ENCODE measurements at places on chromosomes 3 and 15.

DNA sequence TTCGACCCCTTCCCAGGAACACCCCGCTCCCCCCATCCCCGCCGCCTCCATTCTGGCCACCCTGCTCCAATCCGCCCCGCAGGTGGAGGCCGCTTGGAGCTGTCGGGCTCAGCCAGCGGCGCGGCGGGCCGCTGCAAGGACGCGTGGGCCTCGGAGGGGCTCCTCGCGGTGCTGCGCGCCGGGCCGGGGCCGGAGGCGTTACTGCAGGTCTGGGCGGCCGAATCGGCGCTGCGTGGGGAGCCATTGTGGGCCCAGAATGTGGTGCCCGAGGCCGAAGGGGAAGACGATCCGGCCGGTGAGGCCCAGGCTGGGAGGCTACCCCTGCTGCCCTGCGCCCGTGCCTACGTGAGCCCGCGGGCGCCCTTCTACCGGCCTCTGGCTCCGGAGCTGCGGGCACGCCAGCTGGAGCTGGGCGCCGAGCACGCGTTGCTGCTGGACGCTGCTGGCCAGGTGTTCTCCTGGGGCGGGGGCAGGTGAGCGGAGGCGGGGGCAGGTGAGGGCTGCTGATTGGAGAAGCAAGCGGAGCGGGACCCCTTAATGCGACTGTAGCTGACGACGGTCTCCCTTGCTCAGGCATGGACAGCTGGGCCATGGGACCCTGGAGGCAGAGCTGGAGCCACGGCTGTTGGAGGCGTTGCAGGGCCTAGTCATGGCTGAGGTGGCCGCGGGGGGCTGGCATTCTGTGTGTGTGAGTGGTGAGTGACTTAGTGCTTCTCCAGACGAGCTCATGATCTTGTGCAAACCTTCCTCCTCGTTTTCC lies 2.5 kb downstream of the RCCD1 start:
- DNase-seq, result no peak

GRCh38 chr3:176839901-176840300 lies 357.4 kb downstream of the TBL1XR1 start:
- no peak for DNase-seq

GRCh38 chr15:27457766-27458165 lies 486.8 kb downstream of the GABRG3 start:
- DNase-seq, result no peak

DNA sequence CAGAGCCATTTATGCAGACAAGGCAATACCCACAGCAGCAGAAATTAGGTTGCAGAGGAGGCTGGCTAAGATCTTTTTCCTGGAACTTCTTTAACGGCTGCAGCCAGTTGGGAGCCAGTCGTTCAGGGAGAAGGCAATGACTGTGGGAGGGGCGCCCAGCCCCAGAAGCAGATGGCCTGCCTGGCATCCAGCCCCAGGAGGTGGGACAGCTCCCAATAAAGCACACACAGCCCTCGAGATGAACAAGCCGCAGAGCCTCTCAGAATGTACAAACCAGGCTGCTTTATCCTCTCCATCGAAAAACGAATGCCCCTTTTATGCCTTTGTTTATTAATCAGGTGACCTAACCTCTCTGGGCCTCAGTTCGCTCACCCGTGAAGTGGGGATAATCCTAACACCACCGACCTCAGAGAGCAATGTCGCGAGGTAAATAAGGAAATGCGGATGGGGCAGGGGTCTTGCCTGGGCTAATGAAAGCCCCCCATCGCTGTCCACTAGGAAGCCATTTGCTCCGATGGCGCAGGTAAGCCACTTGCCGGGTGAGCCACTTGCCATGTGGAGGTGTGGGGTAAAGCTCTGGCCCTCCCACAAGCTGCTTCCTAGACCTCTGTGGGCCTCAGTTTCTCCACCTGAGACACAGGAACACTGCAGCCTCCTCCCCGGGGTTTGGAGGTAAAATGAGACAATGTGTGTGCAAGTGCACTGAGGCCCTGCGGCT lies 35.8 kb downstream of the MGLL start:
- DNase-seq, result no peak

DNA sequence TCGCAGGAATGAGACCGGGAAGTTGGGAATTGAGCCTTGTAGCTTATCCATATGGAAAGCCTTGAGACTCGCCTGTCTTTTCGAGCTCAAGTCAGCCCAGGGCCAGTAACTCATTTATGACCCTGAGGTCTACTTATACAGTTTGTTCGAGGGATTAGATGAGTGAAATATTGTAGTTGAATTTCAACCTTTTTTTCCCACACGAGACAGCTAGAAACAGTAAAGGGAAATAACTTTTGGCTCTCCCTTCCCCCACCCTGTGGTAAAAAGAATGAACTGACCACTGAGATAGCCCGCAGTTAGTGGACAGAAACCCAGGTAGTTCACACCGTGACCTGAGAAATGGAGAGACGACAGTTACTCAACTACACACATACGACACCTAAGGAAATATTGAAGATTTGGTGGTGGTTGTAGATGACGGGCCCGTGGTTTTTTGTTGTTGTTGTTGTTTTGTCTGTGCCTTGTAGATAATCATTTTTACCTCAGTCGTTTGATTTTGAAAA lies 841 bp downstream of the EIF3J start:
- no peak for DNase-seq

DNA sequence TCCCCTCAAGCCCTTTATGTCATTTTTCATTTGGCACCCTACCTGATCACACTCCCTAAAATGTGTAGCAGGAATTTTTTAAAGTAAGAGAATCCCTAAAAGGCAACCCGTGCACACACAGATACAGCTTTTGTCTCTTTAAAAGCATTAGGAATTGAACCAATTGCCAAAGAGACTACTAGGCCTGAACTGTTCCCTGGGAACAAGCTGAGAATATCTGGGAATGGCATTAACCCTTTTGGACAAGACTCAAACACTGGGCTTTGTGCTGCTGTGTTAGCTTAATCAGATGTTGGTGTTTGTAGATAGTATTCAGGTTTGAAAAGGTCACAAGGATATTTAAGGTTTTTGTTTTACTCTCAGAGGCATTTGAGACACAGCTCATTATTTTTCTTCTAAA lies 414.4 kb upstream of the PDZRN3 start:
- no peak for DNase-seq

DNA sequence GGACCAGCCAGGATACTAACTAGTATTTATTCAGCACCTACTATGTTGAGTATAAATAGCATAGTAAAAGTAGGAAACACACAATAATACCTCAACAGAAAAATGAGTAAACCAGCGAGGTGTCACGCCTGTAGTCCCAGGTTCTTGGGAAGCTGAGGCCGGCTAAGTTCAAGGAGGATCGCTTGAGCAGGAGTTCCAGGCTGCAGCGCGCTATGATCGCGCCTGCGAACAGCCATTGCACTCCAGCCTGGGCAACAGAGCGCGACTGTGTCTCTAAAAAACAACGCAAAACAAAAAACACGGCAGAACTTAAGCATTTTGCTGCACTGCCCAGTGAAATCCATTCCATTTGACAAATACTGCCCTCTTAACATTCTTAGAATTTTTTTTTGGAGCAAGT lies 1.3 kb upstream of the DENND6A start:
- DNase-seq, result no peak

- DNase-seq, result no peak
Measured at GRCh38 chr3:177536873-177537272, 339.6 kb upstream of the TBL1XR1 start.

- no peak for DNase-seq
Measured at GRCh38 chr15:61715082-61715481, 345.2 kb downstream of the VPS13C start.

DNA sequence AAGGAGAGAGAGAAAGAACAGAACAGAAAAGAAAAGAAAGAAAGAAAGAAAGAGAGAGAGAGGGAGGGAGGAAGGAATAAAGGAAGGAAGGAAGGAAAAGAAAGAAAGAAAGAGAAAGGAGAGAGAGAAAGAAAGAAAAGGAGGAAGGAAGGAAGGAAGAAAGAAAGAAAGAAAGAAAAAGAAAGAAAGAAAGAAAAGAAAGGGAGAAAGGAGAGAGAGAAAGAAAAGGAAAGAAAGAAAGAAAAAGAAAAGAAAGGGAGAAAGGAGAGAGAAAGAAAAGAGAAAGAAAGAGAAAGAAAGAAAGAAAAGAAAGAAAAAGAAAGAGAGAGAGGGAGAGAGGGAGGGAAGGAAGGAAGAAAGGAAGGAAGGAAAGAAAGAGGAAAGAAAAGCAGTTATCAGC lies 108.8 kb downstream of the ARPP21 start:
- no peak for DNase-seq

- peak; percentile 63 for DNase-seq
Measured at GRCh38 chr3:46693038-46693891, at the start of gene ALS2CL. Gene ALS2CL, minus strand, starts transcription at chr3:46693679. Its CDS starts 4,239 bp downstream, at chr3:46689440.

DNA sequence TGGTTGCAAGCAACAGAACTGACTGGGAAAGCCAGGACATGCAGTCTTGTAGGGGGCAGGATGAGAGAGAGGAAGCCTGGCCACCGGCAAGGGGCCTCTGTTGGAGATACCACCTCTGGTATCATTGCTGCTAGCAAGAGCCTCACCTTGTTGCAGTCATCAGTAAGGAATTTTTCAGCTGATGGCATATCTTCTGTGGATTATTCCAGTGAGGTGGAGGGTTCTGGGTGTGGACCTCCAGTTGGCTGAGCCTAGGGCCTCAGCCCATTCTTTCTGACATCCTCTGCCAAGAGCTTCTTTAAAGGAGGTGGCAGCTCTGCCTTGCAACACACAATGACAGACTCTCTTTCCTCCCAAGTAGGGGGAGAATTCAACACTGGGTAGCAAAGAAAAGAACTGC lies 128.9 kb downstream of the AQP9 start:
- DNase-seq, result no peak

- DNase-seq, result no peak
Measured at GRCh38 chr15:69320977-69321554, 22.4 kb downstream of the PAQR5 start.

DNA sequence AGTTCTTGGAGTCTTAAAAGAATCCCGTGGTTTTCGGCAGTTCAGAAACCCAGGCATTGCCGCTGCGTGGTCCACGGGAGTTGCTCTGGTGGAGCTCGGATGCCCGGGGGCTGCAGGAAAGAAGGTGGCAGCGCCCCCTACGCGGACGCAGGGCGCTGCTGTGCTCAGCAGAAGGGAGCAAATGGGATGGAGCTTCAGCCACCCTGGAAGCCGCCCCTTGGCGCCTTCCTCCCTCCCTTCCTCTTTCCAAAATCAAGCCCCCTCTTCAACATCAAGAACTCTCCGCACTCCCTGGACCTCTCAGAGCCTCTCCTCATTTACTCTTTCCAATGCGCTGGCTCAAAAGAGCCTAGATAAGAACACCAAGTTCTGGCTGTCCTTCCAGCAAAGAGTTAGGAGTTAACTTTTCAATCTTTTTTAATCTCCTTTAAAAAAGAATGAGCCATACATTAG lies 880 bp upstream of the CHRNA7 start:
- DNase-seq, result no peak

GRCh38 chr15:62545467-62546227 lies 380.6 kb upstream of the C2CD4B start:
- no peak for DNase-seq

GRCh38 chr3:123778991-123779622 lies 105.0 kb downstream of the MYLK start:
- no peak for DNase-seq

- no peak for DNase-seq
Measured at GRCh38 chr3:24764236-24764915, 269.7 kb upstream of the THRB start.

- DNase-seq, result no peak
Measured at GRCh38 chr3:173138026-173138425, 3.0 kb downstream of the SPATA16 start.

- DNase-seq, result no peak
Measured at GRCh38 chr15:59203657-59204056, 3.0 kb upstream of the LDHAL6B start.

- DNase-seq, result no peak
Measured at GRCh38 chr3:150401285-150401684, 6.8 kb upstream of the TSC22D2 start.

DNA sequence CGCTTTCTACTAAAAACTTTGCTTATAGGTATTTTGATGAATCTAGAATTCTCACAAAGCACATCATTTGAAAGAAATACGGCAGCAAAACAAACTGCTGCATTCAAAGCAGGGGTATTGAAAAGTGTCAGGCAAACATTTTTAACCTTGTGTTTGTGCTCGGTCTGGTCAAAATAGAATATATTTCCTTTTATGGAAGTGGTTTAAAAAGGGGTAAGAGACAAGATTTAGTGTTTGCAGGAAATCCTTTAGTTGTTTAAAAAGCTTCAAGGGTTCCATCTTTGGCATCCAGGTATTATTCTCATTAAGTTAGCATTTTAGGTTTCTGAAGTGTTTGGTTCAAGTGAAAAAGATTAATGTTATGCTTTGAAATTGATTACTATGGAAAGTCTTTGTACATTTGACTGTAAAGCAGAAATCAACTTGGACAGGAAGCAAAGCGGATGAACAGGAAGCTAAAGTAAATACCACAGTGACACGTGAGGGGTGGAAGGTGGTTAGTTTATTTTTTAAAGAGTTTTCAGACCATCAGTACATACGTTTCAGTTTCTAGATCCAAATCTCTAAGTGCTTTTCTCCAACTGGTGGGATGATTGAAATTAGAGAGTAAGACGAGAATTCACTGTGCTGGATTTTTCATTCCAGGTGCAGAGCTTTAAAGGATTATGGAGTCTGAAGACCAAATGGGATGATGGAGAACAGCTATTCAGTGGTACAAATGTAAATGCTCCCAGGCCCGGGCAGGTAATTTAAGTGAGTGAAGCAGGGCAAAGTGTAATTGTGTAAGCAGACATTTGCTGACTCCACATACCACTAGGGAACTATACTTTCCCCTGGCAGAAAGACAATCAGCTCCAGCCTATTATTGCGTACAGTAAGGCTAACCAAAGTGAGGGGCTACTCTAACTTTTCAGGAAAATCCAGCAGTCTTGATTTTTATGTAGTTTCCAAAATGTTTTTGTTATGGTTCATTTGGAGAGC lies 341.8 kb upstream of the TBL1XR1 start:
- no peak for DNase-seq

- DNase-seq, result no peak
Measured at GRCh38 chr3:155664925-155665695, 79.8 kb downstream of the PLCH1 start.

- no peak for DNase-seq
Measured at GRCh38 chr3:176554264-176554663, 643.0 kb downstream of the TBL1XR1 start.

DNA sequence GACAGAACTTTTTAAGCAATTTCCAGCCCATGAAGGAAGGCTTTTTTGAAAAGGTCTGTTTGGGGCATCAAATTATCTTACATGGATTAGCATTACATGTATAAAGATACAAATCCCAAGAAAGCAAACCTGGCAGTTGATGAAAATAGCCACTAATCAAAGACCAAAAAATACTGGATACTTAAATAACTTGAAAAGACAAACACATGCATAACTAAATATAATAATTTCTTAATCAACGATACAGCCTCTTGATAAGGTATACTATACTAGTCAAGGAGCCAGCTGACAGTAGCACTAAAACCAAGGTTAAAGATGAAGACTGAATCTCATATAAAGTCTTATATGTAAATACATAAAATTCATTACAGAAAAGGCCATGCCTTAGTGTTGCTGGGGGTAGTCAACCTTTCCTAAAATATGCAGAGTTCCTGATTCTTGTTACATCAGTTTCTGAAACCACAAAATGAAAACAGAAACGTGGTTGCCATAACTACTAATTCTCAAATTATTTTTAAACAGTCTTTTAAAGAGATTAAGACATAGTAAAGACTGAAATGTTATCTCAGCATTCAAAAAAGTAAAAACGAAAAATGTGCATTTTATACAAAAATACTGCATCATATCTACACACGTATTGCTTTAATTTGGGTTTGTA lies 2.0 kb downstream of the ANKRD28 start:
- DNase-seq, result no peak

- DNase-seq, result no peak
Measured at GRCh38 chr3:126005951-126006350, 37.0 kb downstream of the ROPN1B start.

GRCh38 chr3:7075901-7076300 lies 215.0 kb downstream of the GRM7 start:
- no peak for DNase-seq

All from stimulated activated CD4-positive, alpha-beta T cell treated with anti-CD3 and anti-CD28 coated beads, TNF-alpha, amount 100 ng/mL, for 48 hours (primary cell).